ENCODE measurements at places on chromosomes 12 and 14.

- DNase-seq: no peak
Measured at GRCh38 chr12:52125476-52125900, 46.0 kb downstream of the SMIM41 start.

DNA sequence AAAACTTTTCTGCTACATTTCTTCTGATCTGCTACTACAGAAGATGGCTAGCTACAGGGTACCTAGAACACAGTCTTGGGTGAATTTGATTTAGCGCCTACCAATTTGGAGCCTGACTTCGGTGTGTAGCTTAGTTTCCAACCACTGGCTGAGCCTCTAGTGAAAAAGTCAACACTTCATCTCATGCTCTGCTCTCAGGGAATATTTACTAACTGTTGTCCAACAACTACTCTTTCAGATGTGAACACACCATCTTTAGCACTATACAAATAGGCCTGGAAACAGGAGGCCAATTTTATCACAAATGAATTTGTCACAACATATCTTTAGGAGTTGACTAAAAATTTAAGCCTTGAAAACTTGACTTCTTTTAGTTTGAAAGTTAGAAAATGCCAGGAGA, 167.9 kb downstream of the NELL2 start:
- no peak for DNase-seq

DNA sequence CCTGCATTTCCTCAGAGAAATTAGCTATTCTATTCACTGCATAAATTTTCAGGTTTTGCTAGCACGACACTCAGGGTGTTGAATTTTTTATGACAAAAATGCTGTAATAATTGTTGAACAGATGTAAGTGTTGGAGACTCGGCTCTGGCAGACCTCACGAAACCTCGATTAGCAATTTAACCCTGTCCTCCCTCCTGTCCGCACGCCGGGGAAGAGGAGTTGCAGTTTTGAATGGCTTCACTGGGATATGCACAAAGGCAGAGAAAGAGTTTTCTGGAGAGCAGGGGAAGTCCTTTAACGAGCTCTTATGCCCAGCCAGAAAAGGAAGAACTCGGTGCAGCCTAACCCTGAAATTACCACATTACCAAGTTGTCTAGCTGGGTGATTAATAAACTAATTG, 661.1 kb downstream of the VRK1 start:
- DNase-seq: no peak

DNA sequence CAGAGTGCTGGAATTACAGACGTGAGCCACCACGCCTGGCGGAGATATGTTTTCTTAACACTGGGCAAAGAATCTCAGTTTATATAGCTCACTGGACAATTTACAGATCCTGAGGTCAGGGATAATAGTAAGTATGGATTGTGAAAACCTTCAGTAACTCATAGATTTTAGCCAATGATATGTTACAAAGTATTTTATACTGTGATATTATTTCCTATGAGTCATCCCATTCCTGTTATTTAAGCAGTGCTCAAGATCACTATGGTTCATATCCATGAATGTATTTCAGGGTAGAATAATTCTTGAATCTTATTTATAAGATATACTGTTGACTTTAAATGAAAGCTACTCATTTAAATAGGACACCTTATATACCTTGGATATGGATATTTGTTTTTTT, 107.2 kb downstream of the RAD51B start:
- no peak for DNase-seq

GRCh38 chr12:127191129-127191528, 1075.8 kb upstream of the TMEM132C start:
- DNase-seq: no peak

DNA sequence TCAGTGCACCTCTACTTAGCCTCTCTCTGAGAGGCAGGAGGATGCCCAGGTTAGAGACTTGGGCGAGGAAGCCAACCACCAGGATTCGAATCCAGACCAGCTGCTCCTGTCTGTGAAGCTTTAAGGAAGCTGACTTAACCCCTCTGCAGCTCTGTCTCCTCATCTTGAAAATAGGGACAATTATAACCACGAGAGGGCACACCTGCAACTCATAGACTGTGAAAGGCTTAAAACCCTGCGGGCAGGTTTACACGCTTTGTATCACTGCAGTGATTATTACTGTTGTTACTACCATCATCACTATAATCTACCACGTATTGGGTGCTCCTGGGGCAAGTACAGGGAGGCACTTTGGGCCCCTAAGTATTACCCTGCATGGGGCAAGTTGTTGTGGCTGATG, 379.8 kb downstream of the VRK1 start:
- no peak for DNase-seq

DNA sequence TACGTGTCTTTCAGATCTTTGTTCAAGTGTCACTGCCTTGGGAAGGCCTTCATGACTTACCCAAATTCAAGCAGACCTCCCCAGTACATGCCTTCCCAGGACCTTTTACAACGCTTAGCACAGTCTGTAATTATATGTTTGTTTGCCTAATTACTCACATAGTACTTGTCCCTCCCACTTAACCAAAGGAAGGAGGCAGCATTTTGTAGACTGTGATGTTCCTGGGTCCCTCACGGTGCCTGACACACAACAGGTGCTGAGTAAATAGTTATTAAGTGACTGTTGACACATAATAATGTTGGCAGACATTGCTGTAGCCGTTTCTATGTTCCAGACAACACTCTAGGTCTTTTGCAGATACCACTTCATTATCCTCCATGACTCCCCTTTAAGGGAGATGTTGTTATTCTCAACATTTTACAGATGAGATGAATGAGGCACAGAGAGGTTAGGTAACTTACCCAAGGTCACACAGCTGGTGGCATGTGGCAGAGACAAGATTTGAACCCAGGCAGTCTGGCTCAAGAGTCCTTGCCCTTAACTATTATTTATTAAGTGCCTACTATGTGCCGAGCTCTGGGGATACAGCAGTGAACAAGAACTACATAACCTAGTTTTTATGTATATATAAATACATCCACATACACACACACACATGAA, 130.7 kb downstream of the PHETA1 start:
- DNase-seq: no peak

DNA sequence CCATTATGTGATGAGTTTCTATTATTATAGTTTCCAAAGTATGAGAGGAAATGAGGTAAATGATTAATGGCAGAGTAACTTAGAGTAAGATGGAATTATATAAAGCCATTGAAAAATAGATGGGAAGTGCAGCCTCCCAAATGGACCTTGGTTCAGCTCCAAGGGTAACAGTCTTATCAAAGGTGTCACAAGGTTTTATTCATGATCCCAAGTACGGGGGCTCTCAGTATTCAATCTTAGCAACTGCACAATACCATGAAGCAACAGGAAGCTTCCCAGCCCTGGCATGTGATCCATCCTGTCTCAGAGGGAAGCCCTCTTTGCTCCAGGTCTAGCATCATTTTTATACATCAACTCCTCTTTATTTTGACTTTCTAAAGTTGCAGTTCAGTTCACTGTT, 948.2 kb downstream of the GALC start:
- no peak for DNase-seq

- DNase-seq: no peak
Measured at GRCh38 chr14:69408331-69408960, 10.0 kb downstream of the SLC39A9 start.

- no peak for DNase-seq
Measured at GRCh38 chr14:90644882-90645281, 171.3 kb downstream of the TTC7B start.

DNA sequence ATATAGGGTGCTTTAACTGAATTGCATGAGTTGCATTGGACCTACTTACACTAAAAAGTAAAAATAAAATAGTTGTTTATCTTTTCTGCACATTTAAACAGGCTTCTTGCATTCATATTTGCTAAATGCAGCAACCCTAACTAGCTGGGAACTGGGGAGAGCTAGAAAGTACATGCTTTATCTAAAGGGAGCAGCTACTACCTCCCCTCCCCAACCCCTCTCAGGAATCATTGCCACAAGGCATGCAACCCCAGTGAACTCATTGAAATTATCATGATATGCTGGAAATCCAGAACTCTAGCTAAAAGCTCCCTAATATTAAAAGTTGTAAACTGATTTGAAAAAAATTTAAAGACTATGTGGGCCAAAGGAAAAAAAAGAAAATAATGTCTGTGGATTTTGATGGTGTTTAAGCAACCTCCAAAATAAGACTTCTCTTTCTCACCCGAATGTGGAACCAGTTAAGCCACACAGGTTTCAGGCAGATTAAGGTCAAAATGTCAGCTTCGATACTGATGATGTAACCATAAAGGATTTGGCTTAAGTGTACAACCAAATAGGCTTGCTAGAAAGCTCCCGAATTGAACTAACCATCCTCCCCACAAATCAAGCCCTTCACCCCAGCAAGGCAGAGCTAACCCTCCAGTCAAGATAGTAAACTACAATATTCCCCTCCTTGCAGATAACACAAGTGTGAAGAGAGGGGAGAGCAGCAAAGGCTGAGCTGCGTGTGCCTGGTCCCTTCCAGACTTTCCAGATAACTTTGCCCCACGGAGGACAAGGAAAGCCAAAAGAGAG, 13.8 kb upstream of the POC1B start:
- no peak for DNase-seq

DNA sequence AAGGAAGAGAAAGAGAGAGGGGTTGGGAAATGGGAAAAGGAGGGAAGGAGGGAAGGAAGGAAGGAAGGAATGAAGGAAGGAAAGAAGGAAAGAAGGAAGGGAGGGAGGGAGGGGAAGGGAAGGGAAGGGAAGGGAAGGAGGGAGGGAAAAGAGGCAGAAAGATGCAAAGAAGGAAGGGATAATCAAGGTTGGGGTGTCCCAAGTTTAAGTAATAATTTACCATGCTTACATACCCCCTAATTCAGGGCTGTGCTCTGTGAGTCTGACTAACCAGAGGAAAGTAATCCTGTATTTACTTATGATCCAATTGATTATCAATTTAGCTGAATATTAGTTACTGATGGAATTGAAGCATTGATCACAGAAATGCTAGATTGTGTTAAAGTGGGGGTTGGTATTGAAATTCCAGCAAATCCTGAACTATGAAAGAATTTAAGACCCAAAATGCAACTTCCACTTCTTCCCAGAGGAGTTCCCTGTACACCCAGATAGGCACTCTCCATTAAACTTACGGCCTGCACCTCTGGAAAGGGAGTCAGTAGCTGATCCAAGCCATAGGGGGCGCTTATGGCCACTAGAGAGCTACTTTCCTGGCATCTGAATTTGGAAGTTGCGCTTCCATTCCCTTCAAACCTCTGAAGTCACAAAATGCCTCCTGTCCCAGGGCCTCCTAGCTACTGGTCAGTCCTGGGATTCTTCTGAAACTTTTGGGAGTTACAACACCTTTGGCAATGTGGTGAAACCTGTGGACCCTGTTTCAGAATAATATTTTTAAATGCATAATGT, 162.7 kb upstream of the PWP1 start:
- DNase-seq: no peak

GRCh38 chr14:100187247-100187833, 27.9 kb upstream of the DEGS2 start:
- DNase-seq: no peak

GRCh38 chr12:89525305-89525823, 483 bp downstream of the POC1B start:
- DNase-seq: peak; percentile 57

GRCh38 chr14:72736786-72737559, 156.9 kb downstream of the DPF3 start:
- DNase-seq: no peak

DNA sequence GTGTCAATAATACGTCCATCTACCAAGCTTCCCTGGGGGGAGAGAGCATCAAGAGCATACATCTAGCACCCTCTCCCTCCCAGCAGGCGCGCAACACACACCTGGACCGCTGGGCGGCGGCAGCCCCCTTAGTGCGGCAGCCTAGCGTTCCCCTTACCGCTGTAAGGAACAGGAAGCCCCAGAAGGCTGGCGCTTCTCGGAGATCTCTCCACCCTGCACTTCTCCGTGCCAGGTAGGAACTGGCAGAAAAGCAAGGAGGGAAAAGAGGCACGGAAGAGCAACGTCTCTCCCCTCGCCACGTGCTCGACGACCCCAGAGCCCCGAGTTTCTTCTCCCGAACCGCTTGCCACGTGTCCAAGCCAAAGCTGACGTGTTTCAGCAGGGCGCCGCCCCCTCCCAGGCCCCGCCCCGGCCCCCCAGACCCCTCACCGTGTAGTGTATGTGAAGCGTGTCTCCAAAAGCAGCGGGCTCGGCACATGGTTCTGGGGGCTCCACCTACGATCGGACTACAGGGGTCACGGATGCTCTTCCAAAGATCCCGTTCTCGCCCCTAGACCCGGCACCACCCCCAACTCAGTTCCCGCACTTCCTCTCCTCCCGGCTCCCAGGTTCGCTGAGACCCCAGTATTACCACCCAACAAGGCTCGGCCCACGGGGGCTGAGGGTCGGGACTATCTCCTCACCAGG, 532 bp downstream of the FKBP11 start:
- no peak for DNase-seq

GRCh38 chr14:39396448-39396847, 35.8 kb downstream of the FBXO33 start:
- no peak for DNase-seq

DNA sequence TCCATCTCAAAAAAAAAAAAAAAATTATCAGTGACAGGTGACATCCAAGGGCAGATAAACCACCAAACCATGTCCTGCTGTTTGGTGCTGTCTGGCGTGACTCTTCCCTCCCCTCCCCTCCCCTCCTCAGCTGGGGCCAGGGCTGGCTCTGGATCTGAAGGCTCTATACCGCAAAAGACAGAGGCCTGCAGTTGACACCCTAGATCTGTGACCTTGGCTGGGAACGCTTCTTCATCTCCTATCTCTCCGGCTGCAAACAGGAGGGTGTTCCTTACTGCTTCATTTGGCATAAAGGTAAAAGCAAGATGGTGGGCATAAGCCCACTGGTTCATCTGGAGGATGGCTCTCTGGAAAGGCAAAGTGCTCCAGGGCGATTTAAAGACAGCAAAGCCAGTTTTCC, 126.8 kb upstream of the PRMT8 start:
- no peak for DNase-seq

- DNase-seq: no peak
Measured at GRCh38 chr14:86672080-86672479, 1142.1 kb downstream of the FLRT2 start.

DNA sequence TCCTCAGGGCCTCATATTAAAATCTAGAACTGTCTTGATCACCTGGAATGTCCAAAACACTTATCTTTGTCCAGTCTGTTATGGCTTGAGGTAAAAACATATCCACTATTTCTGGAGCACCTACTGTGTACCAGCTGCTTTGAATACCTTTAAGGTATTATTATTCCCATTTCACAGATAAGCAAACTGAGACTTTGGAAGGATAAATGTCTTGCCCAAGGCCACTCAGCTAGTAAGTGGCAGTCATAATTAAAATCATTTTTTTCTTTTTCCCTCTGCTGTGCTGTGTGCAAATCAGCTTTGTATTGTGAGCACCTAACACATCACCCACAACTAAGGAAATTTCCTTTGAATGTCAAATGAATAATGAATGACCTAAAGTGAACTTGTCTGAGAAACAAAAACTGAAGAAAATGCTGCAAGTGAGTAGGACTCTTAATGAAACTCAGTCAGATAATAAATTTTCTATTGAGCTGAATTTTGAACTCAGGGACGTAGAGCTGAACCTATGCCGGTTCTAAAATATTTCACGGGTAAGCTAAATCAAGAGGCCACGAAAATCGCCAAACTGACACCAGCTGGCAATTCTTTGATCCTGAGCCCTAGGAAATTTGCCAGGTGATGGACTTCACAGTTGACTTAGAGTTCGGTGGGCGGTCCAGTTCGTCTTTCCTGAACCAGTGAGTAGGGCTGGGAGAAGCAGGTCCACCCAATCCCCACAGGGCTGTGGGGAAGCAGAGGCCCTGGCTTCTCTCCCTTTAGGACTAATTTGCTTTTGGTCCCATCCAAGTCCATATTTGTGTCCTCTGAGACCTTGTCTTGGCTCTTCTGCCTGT, 159.7 kb upstream of the PWP1 start:
- no peak for DNase-seq

GRCh38 chr12:62763861-62764645, 170.9 kb downstream of the PPM1H start:
- no peak for DNase-seq

- DNase-seq: no peak
Measured at GRCh38 chr12:133124674-133125073, 5.4 kb downstream of the ZNF891 start.

Measured in RWPE2 (cell line).